Uterus (tissue), 4 donors: ENCODE measurements at places on chromosomes 1 and 21.

GRCh38 chr1:24952413-24952841 lies 22.4 kb upstream of the RUNX3 start:
- DNase-seq: no peak

DNA sequence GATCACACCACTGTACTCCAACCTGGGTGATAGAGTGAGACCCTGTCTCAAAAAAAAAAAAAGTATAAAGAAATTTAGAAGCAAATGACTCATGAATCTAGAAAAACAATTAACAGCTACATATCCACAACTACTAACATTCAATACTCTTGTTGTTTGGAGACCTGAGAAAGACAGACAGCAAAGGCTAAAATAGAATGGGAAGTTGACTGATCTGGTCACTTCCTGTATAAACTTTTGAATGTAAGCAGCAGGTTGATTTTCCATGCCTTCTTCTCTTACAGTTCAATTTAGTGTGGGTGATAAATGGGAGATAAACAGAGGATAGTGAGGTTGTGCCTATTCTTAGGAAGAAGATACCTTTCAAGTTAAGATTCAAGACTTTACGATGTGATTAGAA lies 85.2 kb downstream of the TGFB2 start:
- no peak for DNase-seq

DNA sequence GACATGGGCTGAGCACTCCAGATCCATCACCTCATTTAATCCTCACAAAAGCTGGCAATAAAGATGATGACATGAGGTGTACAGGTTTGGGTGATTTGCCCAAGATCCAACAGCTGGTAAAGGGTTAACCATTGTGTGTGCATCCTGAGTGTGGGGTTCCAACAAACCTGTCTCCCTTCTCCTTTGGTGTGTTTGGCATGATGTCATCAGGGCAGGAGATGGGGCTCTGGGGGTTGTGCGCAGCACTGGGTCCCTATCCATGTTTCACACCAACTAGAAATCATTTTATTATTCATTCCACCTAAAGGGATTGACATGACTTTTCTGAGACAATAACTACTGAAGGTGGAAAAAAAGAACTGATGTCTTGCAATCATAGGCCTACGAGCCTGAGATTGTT lies 452.5 kb downstream of the SIPA1L2 start:
- DNase-seq: no peak

- DNase-seq: no peak
Observed at GRCh38 chr1:54794451-54795355, 6.4 kb downstream of the TTC22 start.

- DNase-seq: no peak
Observed at GRCh38 chr1:201807958-201808632, 20.9 kb upstream of the IPO9 start.

GRCh38 chr1:17233675-17234320 lies 15.1 kb upstream of the PADI3 start:
- DNase-seq: no peak

DNA sequence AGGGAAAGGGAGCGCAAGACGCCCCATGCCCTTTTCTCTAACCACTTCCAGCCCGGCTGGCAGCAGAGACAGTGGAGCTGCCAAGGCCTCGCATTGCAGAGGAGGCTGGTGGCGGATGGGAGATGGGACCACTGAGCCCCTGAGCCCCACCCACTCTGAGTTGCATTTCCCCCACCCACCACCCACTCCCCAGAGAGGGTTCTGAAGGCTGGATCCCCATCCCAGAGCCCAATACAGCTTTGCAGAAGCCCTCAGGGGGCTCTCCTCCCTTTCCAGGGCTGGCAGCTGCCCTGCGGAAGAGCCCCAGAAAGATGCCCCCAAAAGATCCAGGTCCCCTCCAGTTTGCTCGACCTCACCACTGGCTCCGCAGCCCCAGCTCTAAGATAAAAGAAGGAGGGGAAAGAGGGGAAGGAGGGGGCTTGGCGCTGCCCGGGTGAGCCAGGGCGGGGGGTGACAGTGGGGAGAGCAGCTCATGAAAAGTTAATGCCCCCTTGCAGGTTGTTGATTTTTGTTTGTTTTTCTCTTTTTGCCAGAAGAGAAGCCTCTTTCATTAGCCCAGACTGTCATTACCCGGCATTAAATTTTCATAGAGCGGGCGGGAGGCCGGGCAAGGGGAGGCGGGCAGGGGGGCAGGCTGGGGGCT lies 38.4 kb upstream of the CASZ1 start:
- no peak for DNase-seq

DNA sequence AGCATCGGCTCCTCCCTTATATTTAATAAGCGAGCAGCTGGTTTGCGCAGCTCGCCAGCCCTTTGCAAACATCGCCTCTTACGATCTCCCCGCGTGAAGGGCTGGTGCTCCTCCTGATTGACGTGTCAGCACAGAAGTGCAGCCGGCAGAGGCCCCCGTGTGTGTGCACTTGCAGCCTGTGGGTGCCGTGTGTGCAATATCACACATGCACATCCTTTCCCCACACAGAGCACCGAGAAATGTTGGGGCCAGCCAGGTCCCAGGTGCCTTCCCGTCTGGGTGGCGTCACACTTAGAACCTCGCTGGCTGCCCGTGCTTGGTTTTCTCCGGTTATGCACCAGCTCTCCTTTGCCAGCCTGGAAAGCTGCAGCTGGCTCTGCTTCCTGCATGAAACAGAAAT lies 126.6 kb upstream of the AJAP1 start:
- no peak for DNase-seq

GRCh38 chr1:164719676-164720439 lies 160.9 kb downstream of the PBX1 start:
- no peak for DNase-seq

- DNase-seq: no peak
Observed at GRCh38 chr21:36511484-36512220, 31.7 kb upstream of the CLDN14 start.

- DNase-seq: no peak
Observed at GRCh38 chr1:56977910-56978309, 12.1 kb upstream of the C8B start.

DNA sequence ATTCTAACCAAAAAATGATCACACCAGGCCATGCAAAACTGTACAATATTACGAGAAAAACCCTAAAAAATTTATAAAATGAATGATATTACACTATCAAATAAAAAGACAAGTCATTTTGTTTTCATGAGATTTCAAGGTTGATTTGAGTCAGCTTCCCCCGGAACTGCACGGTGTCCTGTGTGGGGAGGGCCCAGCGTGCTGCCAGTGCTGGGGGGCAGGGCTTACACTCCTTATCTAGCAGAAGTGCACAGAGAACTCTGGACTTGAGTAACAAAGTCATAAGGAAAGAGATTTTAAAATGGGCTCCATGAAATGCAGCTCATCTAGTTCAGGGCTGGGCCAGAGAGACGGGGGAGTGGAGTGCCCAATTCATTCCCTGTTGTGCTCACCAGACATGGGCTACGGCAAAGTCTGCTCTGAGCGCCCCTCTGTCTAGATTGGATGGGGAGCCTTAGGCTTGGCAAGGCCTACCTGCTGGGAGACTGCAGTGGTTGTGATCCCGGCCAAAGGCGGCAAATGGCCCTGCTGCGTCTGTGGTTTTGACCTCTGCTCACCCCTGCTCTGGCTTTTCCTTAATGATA lies 50.1 kb downstream of the COQ8A start:
- DNase-seq: no peak

GRCh38 chr1:201704439-201704792 lies 124.5 kb upstream of the IPO9 start:
- no peak for DNase-seq
